Stomach (tissue), 19 donors: ENCODE measurements at places on chromosomes 12 and 14.

DNA sequence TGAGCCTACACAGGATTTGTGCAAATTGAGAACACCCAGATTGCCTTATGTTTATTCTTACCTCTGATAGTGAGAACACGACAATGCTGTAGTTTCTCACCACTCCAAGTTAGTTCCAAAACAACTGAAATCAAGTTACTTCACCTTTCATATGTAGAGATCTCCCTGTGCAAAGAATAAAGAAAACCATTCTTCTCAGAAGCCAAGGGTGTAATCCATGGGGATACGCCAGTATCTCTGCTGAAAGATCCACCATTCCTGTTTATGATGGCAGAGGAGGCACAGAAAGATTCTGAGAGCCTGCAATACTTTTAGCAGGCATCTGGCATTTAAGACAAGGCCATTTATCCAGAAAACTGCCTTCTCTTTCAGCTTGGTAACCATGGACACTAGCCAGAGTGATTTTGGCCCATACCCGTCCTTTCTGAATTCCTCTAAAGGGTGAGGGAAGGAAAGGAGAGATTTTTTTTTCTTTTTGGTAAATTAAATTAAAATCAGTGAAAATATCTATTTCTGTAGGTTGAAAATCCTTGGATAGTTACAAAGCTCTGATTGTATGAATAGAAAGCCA lies 355.4 kb upstream of the FAR2 start:
- no peak for DNase-seq
- no peaks in the 10 kb centered on the region for H3K4me1 ChIP-seq
- no peaks in the 10 kb centered on the region for H3K36me3 ChIP-seq

DNA sequence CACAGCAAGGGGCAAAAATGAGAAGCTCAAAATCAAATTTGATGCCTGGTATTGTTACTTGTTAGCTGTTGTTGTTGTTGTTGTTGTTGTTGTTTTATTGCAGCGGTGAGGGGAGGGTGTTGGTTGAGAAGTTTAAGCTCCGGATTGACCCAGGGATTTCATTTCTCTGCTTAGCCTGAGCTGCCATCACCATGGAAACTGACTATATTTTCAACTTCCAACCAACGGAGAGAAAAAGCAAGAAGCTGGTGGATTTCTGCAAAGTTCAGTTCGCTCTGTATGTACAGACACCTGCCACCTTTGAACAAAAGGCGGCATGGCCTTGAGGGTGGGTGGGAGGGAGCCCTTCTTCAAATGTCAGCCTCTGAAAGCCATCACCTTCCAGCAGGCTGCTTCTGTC lies 194.5 kb upstream of the NOS1 start:
- H3K27ac ChIP-seq, result no peak overlapping the region
- no peak for DNase-seq
- H3K4me3 ChIP-seq, result no peak overlapping the region
- H3K4me1 ChIP-seq, result no peaks in the 10 kb centered on the region

- H3K36me3 ChIP-seq, result no peaks in the 10 kb centered on the region
- H3K27ac ChIP-seq, result no peak overlapping the region
- peaks cover 13% of the 10 kb centered on the region for H3K4me1 ChIP-seq
- DNase-seq, result no peak
Observed at GRCh38 chr12:69287556-69287955, 48.2 kb downstream of the CPSF6 start.

DNA sequence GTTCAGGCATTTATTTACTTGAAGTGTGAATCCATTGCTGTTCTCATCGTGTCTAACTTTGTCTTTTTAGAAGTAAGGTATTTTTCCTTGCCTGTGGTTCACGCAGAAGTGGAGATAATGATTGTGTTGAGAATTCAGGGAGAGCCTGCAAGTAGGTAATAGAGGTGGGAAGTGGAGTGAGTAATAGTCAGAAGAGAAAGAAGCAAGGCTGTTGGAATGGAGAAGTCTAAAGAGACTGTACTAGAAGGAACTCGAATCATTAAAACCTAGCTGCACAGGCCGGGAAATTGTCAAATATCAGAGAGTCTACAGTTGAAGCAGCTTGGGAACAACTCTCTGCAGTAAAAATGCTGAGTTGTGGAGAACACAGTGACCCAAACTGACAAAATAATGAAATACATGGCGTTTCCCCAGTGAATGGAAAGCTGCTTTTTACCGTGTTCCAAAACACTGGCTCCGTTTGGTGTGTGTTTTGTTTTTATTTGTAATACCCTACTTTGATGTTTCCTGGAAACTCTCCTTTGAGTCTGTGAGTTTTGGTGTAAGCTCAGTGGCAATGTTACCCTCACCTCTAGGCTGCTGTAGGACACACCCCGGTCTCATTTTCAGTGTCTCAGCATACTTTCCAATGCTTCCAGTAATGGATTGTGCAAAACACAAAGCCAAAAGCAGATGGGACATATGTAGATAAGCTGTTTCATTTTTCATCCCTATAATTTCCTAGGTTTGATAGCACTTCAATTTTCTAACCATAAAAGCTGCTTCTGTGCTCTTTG lies 146.6 kb downstream of the CRADD start:
- H3K4me3 ChIP-seq, result no peak overlapping the region
- H3K27me3 ChIP-seq, result no peaks in the 10 kb centered on the region
- H3K4me1 ChIP-seq, result peaks cover 12% of the 10 kb centered on the region
- DNase-seq, result no peak
- H3K36me3 ChIP-seq, result no peaks in the 10 kb centered on the region

- DNase-seq, result peak; percentile 10
- no peaks in the 10 kb centered on the region for H3K4me1 ChIP-seq
- no peak overlapping the region for H3K27ac ChIP-seq
- H3K4me3 ChIP-seq, result peak overlapping the region; percentile 26
- H3K27me3 ChIP-seq, result no peaks in the 10 kb centered on the region
Observed at GRCh38 chr12:94405413-94406116, 54.1 kb downstream of the CEP83 start.

- H3K27me3 ChIP-seq, result peaks cover 30% of the 10 kb centered on the region
- H3K4me1 ChIP-seq, result peaks cover 14% of the 10 kb centered on the region
- H3K27ac ChIP-seq, result no peak overlapping the region
- H3K36me3 ChIP-seq, result no peaks in the 10 kb centered on the region
- DNase-seq, result peak; percentile 83
Observed at GRCh38 chr12:30795410-30796312, 40.9 kb upstream of the CAPRIN2 start.

DNA sequence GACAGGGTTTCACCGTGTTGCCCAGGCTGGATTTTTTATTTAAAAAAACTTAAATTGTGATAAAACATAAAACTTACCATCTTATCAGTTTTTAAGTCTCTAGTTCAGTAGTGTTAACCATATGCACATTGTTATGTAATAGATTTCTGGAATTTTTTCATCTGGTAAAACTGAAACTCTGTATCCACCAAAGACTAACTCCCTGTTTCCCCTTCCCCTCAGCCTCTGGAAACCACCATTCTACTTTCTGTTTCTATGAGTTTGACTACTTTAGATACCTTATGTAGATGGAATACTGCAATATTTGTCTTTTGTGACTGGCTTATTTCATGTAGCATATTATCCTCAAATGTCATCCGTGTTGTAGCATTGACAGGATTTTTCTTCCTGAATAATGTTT lies 12.8 kb upstream of the PLEKHG3 start:
- no peaks in the 10 kb centered on the region for H3K36me3 ChIP-seq
- no peak for DNase-seq
- no peak overlapping the region for H3K4me3 ChIP-seq
- H3K27ac ChIP-seq, result no peak overlapping the region

- H3K36me3 ChIP-seq, result no peaks in the 10 kb centered on the region
- peaks cover 5% of the 10 kb centered on the region for H3K4me1 ChIP-seq
- H3K27me3 ChIP-seq, result no peaks in the 10 kb centered on the region
- no peak for DNase-seq
- no peak overlapping the region for H3K27ac ChIP-seq
Observed at GRCh38 chr14:83814896-83815295, 1715.0 kb upstream of the FLRT2 start.
